RPMI8226 (cell line): ENCODE measurements at places on chromosomes 1 and 21.
A peak's percentile ranks its signal among the peaks of the same experiment; 100 is the strongest.

DNA sequence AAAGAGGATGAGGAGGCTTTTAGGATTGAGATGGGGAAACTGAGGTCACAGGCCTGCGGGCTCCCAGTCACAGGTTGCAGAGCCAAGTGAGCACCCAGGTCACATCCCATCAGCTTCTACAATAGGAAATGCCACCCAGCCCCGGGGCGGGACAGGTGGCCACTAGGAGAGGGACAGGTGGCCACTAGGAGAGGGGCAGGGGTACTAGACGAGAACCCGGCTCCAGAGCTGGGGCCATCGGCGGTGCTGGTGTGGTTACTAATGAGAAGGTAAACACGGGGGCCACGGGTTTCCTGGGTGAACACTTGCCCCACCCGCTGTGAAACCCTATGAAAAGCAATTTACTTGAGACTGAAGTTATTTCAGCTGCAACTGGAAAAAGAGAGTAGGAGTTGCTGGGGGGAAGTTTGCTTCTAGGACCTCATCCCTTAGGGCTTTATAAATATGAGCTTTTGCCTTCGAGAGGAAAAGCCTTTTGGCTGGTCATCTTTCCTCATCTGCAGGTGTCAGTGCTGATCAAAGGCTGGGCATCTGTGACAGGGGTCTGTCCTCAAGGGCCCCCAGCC lies 52.5 kb downstream of the MRPL37 start:
- DNase-seq: no peak

DNA sequence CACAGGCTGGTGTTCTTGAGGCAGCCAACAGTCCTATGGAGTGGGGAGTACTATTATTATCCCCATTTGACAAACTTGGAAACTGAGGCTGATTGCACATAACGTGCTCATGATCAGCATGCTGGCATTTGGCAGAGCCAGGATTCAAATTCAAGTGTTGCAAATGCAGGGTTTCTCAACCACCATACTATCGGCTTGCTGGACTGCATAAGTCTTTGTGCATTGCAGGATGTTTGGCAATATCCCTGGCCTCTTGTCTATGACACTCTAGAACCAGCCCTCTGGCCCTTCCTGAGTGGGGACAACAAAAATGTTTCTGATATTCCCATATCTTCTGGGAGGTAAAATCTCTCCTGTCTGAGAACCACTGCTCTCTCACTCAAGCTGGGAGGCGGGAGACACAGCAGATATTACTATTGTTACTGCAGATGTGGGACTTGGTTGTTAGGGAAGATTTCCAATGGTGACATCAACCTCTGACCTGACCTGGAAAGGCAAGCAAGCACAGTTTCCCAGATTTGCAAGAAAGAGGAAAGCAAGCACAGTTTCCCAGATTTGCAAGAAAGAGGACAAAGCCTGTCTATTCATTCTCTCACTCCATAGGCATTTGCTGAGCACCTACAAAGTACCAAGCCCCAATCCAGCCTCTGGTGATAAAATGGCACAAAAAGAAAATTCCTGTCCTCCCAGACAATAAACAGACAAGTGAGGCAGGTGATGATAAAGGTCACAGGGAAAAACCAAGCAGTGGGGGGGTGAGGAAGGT lies 1.0 kb upstream of the AADACL3 start:
- DNase-seq: no peak

DNA sequence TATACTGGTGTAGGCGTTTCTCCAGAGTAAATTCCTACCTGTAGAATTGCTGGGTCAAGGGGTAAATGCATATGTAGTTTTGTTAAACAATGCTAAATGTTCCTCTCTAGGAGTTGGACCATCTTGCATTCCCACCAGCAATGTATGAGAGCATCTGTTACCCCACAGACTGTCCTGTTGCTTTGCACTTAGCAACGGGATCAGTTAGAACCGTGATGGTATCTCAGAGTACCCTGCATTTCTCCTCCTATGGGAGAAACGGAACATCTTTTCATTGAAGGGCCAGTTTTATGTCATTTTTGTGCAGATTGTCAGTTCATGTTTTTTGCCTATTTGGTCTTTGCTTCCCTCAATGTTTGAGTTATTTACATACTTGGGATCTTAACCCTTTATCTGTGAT lies 18.0 kb upstream of the RIPPLY3 start:
- no peak for DNase-seq

DNA sequence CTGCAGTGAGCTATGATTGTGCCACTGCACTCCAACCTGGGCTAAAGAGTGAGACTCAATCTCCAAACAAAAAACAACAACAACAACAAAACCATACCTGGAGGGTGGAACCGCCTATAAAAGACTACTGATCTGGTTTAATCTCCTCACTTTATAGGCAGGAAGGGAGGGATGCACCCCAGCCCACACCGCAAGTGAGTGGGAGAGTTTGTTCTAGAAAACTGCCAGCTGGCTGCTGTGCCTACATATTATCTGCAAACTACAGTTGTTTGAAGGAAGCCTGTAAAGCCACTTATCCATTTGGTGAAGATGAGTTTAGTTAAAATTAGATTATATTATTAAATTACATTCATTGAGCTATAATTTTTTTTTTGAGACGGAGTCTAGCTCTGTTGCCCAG lies 9.1 kb upstream of the SRSF10 start:
- DNase-seq: no peak

DNA sequence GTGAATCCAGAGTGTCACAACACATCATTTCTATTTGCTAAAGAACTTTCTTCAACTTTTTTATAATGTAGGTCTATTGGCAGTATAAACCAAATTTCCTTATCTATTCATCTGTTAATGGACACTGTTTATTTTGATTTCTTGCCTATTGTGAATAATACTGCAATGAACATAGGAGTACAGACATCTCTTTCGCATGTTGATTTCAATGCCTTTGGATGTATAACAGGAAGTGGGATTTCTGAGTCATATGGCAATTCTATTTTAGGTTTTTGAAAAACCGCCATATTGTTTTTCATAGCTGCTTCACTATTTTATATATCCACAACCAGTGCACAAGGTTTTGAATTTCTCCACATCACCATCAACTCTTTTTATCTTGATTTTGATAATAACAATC lies 198.7 kb downstream of the KCNT2 start:
- DNase-seq: no peak

- DNase-seq: no peak
Observed at GRCh38 chr21:36605426-36605825, 93.5 kb upstream of the SIM2 start.

GRCh38 chr21:20970691-20971090 lies 27.5 kb upstream of the NCAM2 start:
- DNase-seq: no peak

- DNase-seq: peak; percentile 36
Observed at GRCh38 chr21:42537106-42537742, 23.6 kb downstream of the SLC37A1 start.

- no peak for DNase-seq
Observed at GRCh38 chr1:30507401-30508174, 215.8 kb downstream of the MATN1 start.
